Hematopoietic multipotent progenitor cell treated with erythropoietin and hydrocortisone succinate and interleukin-3 and kit ligand, for 8 days (in vitro differentiated cells): ENCODE measurements at places on chromosomes 11 and 22.
A peak's percentile ranks its signal among the peaks of the same experiment; 100 is the strongest.

- no peak for DNase-seq
Measured at GRCh38 chr11:117588166-117588810, 208.7 kb downstream of the DSCAML1 start.

DNA sequence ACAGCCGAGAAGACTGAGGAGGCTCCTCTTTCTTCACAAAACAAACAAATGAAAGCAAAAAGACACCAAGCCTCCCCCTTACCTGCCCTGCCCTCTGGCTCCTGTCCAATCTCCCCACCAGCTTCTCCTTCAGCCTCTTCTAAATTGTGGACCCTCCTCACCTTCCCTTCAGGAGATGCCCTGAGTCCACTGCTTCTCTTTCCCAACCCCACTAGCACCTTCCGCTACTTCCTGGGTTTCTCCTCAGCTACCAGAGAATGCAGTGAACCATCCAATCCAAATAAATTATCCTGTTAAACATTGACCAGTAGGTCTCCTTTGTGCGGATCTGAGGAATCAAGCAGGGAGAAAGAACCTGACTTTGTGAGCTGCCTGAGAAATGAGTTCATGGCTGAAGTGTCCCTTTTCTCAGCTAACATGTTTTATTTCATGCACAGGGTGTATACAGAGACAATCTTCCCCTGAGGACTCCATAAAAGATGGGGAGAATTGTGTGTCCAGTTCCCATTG is 63.2 kb upstream of the VPREB1 start:
- DNase-seq = no peak

DNA sequence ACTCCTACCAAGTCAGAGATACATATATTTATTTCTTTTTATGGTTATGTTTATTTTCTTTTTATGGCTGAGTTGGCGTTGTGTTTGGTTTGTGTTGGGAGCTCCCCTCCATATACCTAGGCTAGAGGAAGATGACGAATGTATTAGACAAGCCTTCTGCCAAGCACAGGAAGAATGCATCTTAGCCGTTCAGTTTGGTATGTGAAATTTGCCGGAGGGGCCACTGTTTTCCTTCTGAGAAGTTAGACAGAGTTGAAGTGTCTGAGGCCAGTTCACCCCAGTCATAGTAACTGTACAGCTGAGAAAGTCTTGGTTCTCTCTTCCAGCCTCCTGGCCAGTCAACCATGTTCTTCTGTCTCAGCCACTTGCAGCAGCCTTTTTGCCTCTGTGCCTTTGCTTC is 29.8 kb downstream of the TEAD1 start:
- DNase-seq = no peak

DNA sequence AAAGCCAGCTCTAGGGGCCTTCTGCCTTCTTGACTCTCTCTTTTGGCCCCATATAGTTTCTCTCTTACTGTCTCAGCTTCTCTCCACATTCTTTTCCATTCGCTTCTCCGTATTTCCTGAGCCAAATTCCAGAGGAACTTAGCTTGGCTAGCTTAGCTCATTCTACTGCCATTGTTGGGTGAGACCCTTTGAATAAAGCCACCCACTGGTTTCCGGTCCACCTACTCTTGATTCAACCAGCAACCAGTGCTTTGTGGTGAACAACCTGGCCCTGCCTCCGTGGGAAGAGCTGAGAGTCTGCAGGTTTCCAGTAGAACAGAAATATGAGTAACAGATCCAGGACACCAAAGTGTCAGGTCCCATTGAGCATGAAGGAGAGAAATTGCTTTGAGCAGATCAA is 81.3 kb upstream of the ARHGAP20 start:
- DNase-seq = no peak

GRCh38 chr11:106021181-106021966 is 666 bp downstream of the MSANTD4 start:
- peak; percentile 17 for DNase-seq

DNA sequence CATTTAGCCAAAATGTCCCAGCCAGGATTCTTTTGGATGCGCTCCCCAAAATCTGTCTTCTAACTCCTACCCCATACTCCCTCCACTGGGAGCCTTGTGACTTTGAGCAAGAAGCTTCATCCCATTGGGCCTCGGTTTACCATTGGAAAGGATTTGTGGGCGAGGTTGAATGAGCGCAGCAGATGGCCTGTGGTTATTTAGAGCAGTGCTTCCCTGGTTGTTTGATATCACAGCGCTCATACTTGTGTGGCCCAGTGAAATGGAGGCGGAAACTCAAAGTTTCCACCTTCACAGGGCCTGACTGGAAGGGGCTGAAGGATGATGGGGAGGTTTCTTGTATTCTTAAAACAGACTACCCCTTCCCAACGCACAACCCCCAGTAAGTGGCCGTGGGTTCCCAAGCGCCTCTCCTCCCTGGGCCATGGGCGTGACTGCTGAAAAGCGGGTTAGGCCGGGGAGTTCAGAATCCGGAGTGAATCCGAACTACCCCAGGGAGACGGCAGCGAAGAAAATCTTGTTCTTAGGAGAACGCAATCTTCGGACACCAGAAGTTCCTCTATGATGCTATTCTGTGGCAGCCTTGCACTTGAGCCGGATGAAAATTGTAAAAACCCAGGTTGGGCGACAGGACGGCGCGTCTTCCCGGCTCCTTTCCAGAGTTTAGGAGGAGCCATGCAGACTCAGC is 1.2 kb upstream of the ATF4 start:
- DNase-seq = peak; percentile 64

DNA sequence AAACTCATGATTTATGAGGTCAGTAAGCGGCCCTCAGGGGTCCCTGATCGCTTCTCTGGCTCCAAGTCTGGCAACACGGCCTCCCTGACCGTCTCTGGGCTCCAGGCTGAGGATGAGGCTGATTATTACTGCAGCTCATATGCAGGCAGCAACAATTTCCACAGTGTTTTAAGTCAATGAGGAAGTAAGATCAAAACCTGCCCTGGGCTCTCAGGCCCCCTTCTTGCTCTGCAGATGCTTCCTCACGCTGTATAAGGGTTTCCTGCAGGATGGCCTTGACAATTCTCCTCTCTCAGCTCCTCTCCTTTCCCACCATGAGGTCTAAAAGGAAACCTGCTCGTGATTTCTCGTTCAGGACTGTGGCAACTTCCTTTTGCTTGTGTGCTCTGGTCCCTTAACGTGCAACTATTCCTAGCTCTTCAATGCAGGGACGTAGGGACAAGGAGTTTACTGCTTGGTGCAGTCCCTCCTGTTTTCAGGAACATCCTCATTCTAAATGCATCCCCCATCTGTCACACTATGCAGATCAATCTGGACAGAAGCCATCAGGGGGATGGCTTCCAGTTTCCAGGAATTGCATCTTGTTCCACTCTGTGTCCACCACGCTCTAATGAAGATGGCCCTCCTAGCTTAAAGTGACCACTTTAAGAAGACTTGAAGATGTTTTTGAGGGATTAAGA is 64.3 kb upstream of the IGLL5 start:
- no peak for DNase-seq

DNA sequence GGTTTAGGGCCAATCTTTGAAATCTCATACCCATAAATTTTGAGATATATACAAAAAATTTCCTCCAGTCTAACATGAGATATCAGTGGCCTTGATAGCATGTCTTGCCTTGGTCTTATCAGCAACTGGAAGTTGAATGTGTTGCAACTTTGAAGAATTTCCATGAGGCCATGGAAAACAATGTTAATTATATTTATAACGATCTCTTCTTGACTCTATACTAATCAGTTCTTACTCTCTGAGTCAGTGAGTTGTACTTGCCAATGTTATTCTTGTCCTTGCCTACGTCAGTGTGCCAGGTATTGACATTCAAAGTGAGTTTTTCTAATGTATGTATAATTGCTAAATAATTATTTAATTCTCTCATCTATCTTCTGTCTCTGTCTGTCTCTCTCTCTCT is 535.1 kb downstream of the KCNA4 start:
- DNase-seq = no peak

DNA sequence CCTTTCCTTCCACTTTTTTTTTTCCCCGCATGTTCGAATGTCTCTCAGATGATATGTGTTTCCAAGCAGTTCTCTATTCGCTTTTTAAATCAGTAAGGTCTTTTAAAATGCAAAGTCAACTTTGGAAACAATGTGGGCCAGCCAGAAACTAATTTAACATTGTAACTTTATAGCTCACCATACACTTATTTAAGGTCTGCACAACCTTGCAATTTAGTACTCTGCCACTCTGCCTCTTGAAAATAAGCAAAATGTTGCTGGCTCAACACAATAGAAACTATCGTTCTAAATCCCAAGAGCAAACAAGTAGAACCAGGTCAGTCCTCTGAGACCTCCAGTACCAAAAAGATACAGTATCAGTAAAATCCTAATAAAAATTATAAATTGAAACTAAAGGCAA is 109.0 kb downstream of the SIK3 start:
- DNase-seq = no peak

GRCh38 chr11:592501-592900 is 16.2 kb downstream of the PHRF1 start:
- no peak for DNase-seq

- DNase-seq = no peak
Measured at GRCh38 chr11:64102005-64102738, 63.7 kb downstream of the MACROD1 start.

DNA sequence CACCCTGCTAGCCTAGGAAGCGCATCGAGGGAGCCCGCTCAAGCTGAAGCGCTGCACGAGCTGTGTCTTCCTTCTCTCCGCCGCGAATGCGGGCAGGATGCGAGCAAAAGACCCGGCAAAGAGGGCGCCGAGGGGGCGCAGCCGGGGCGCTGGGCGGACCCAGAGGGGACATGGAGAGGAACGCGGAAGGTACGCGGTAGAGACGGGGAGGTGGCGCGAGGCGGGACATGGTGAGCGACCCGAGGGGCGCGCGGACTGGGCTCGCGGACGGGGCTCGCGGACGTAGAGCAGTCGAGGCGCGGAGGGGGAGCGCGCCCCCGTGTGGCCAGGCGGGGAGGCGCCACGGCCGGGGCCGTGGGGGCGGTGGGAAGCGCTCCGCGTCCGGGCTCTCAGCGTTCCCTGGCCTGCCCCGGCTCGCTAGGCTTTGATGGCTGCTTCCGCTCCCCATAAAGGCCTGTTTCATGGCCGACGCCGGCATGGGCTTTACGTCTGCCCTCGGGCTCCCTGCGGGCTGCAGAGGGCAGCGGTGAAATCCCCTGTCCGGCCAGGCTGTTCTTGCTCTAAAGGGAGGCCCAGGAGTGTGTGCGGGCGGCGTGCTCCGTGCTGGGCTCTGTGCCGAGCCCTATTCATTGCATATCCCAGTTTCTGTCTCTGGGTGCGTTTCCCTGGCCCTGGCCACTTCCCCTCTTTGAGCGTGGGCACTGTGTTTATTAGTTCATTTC is 31.2 kb upstream of the TRIM29 start:
- peak; percentile 47 for DNase-seq

GRCh38 chr11:60164550-60165075 is 18.3 kb downstream of the MS4A6A start:
- no peak for DNase-seq

- no peak for DNase-seq
Measured at GRCh38 chr11:32400670-32401369, 34.5 kb downstream of the WT1 start.

GRCh38 chr11:104531075-104531474 is 367.1 kb upstream of the PDGFD start:
- DNase-seq = peak; percentile 9

GRCh38 chr11:115985896-115986295 is 481.7 kb upstream of the CADM1 start:
- no peak for DNase-seq

DNA sequence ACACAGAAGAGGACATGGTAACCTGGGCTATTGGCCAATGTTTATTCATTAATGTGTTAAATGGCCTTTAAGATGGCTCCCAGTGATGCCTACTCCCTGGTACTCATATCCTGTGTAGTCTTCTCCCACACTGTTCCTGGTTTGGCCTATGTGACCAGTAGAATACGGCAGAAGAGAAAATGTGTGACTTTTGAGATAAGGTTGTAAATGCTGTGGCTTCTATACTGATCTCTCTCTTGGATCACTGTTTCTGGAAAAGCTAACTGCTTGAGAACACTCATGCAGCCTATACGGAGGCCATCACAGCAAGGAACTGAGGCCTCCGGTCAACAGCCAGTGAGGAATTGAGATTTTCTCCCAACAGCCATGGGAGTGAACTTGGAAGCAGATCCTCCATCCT is 24.1 kb downstream of the MAML2 start:
- DNase-seq = peak; percentile 71

DNA sequence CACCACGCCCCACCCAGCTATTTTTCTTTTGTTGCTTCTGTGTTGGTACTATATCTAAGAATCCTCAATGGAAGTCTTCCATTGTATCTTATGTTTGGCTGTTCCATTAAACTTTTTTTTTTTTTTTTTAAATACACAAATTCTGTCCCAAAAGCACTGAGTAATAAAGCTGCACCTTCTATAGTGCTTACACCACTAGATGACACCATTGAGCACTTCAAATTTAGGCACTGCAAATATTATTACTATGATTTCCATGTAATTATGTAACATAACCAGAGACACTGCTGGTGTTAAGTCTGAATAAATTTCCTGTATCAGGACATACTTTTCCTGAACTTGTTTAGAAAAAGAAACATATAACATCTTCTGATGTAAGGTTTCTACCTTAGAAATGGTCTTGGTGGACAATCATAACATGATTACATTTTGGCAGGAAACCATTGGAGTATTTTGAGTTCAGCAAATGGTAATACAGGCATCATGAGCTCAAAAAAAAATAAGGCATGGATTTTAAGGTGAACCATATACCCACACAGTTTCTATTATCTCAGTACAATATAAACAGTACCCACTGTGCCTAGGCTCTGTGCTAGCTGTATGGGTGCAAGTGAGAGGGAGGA is 110.5 kb downstream of the ATG16L2 start:
- peak; percentile 64 for DNase-seq

- DNase-seq = no peak
Measured at GRCh38 chr11:45051621-45052020, 94.8 kb upstream of the PRDM11 start.

GRCh38 chr11:3154001-3154599 is 11.0 kb downstream of the OSBPL5 start:
- no peak for DNase-seq

GRCh38 chr11:34644669-34645406 is 23.9 kb downstream of the EHF start:
- no peak for DNase-seq

- DNase-seq = no peak
Measured at GRCh38 chr11:2091786-2092463, 47.3 kb downstream of the IGF2 start.

GRCh38 chr22:47850644-47851151 is 1088.2 kb downstream of the TBC1D22A start:
- no peak for DNase-seq

GRCh38 chr11:110028921-110029320 is 64.3 kb upstream of the ZC3H12C start:
- DNase-seq = no peak

DNA sequence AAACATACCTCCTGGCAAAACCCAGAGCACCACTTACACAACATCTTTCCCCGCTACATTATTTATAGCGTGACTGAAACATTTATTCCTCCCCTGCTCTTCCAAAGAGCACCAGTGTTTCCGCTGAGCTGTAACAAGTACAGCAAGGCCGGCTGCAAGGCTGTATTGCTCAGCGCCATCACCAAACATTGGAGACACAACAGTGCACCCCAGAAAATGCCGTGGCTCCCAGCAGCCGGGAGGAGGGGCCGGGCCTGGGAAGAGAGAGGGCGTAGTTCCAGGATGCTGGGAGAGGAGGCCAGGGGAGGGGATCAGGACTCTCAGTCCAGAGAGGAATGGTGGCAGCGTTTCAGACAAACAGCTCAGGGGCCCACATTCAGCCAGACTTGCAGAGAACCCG is 133.2 kb downstream of the DSCAML1 start:
- no peak for DNase-seq

GRCh38 chr11:29809121-29809520 is 207.7 kb downstream of the KCNA4 start:
- no peak for DNase-seq

- no peak for DNase-seq
Measured at GRCh38 chr11:28505232-28505631, 397.0 kb downstream of the METTL15 start.
